ENCODE measurements at places on chromosomes 3 and 15.

DNA sequence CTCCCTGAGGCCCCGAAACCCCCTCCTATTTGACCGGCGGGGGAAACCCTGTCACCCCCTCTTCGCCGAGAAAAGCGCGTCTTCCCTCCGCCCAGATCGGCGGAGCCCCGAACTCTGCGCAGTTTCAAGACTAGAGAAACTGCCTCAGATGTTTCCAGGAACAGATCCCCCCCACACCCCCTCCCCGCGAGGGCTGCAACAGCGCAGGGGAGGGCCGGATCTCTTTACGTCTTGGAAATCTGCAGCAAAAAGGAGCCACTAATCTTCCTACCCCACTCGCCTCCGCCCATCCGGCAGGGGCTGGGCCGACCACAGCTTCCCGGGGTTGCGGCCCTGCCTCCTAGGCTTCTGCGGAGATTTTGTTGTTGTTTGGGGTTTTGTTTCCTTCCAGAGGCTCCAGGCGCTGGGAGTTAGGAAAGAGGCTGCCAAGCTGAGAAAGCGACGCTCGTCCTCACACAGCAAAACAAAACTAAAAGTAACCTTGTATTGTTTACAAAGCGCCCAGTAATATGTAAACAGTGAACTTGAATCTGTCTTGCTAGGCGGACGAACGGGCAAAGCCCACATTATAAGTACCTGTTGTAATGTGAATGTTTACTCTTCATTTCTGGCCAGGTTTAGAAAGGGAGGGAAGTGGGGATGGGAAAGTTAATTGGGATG, 2.2 kb downstream of the FOXB1 start:
- peak; percentile 79 for DNase-seq

- DNase-seq, result no peak
These were observed 10.2 kb downstream of the BDH1 start for GRCh38 chr3:197545571-197545970.

DNA sequence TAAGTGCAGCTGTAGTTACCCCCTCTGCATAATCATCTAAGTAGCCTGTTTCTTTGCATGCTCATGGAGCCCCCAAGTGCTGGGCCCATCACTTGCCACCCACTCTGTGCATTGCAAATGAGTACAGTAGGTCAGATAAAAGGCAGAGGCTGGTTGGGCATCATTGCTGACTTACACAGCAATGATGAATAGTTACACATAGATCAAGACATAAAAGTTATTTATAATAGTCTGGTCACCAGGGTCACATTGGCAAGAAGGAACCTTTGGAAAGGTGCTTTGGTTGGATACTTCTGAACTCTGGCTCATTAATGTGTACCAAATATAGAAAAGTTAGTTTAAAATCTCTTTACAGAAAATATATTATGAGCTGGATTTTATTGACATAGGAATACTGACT, 111.6 kb downstream of the MITF start:
- no peak for DNase-seq

GRCh38 chr15:28904541-28905315, 19.0 kb downstream of the APBA2 start:
- DNase-seq, result peak; percentile 68

DNA sequence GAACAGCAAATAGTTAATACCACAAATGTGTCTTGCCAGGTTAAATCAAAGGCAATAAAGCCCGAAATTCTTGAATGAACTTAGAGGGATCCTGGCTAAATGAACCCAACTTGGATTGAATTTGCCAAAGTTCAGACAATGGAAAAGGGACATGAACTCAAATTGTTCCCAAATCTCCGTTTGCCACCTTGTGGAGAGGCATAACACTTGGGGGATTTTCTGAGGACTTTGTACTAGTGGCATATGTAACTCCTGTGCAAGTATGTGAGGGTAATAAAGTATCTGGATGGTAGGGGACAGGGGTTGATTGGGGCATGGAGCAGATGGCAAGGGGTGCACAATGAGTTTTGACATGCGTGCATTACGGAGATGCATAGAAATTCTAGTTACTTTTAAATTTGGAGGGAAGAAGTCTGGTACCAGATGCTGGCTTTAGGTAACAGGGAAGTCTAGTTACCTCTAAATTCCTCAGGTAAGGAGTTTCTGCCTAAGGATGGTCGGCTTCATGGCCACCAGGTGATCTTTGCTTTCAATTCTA, 1.2 kb upstream of the TCAIM start:
- DNase-seq, result no peak

DNA sequence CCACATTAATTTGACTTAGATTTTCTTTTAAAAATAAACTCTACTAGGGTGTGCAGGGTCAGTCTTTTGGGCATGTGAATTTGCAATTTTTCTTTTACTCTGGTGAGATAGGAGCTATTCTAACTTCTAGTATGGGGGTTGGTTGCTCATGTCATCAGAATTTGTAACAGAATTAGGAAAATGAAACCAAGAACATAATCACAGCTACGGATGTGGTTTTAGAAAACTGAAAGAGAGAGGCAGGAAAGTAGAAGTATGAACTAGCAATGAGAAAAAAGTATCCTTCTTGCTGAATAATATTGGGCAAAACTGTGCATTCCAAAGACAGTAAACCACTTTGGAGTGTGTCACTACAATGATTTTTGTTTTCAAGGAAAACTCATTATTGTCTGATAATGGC, 43.3 kb downstream of the ADPGK start:
- no peak for DNase-seq

DNA sequence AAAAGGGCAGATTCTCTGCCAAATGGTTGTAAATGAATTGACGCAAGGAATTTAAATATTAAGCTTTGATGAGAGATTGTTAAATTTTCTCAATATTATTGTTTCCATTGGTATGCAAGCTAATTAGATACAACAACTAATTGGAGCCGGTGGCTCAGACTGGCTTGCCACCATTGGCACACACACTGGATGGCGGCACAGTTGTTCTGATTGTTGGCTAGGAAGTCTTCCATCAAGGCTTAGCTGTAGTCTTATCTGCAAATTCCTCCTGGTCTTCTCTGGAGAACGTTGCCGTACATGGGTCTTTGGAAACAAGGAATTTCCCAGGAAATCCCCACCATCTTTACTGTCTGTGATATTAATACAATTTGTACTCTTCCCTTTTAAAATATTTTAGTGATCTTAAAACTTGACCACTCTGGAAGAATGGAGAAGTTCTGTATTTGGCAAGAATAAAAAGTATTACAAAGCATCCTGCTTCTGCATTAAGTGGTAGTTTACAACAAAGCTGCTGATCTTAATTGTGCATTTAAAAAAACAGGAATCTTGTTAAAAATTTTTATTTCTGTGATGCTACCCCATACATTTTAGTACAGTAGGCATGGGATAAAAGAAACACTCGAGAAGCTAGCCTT, 126.5 kb downstream of the UBE2E2 start:
- no peak for DNase-seq

- DNase-seq, result no peak
These were observed 23.0 kb upstream of the DNAJC13 start for GRCh38 chr3:132394320-132394719.

- DNase-seq, result no peak
These were observed 145.0 kb downstream of the ATP10A start for GRCh38 chr15:25718169-25718536.

DNA sequence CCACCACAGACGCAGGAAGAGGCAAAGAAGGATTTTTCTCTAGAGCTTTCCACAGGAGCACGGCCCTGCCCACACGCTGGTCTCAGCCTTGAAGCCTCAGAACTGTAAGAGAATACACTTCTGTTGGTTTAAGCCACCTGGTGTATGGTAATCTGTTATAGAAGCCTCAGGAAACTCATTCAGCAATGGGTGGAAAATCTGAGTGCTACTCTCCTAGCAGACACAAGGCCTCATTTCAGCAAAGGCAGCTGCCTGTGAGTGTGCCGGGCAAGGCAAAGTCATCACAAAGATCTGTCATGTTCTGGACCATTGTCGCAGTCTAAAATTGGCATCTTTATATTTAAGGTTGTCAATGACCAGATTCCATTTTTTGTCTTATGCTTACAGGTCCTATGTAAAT, 31.0 kb downstream of the ATP10A start:
- DNase-seq, result no peak

- no peak for DNase-seq
These were observed 41.0 kb downstream of the LEKR1 start for GRCh38 chr3:156867174-156867573.

- DNase-seq, result no peak
These were observed 26.7 kb downstream of the EAF1 start for GRCh38 chr3:15453991-15454625.

GRCh38 chr3:71689291-71689690, 35.9 kb downstream of the EIF4E3 start:
- no peak for DNase-seq

DNA sequence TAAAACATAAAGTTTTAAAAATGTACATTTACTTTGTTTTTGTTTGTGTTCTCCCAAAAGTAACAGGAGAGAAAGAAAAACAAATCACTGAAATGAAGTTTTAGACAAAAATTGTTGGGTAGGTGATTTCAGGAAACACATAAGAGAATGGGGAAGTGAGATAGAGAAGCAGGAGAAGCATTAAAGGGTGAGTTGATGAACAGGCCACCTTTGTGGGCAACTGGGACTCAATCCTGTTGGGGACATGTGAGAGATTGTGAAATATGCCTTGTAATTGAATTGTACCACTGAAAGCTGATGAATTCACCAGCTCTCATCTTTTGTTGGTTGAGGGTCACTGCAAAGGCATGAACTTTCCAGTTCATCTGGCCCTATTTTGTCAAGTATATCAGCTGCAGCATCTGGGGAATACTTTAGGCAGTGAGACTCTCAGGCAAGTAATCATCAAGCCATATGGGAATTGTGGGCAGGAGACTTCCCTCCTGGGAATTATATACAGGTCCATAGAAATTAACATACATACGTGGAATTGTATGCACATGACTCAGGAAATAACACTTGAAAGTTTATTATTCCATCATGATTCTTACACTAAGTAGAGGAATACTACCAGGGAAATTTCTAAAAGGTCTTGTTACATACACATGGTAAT, 181.0 kb downstream of the ZBBX start:
- DNase-seq, result no peak

DNA sequence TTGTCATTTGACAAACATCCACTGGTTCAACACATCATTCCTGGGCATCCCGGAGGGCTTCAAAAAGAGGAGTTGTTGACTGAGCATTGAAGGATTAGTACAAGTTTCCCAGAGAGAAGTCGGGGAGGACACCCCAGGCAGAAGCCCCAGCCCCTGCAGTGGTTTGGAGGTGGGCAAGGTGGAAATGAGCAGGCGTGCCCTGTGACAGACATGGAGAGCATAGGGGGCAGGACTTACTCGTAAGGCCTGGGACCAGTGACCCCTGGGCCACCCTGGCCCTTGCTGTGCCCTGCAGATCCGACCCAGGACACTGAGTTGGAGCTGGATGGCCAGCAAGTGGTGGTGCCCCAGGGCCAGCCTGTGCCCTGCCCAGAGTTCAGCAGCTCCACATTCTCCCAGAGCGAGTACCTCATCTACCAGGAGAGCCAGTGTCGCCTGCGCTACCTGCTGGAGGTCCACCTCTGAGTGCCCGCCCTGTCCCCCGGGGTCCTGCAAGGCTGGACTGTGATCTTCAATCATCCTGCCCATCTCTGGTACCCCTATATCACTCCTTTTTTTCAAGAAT, 5.9 kb downstream of the PARP3 start:
- DNase-seq, result no peak

GRCh38 chr3:168034152-168034928, 61.4 kb downstream of the GOLIM4 start:
- no peak for DNase-seq

- DNase-seq, result no peak
These were observed at the start of gene LYSMD2 for GRCh38 chr15:51737522-51738305. TSS of gene LYSMD2 (minus strand) at chr15:51737655. CDS start at chr15:51737622, 33 bp downstream.

GRCh38 chr15:20376872-20377271, 164.7 kb downstream of the GOLGA6L6 start:
- no peak for DNase-seq
